ENCODE measurements at places on chromosomes 2 and 18. TPM values are rescaled to one million over a fixed set of nuclear protein-coding genes. Genes with fewer than 3 reads are reported as not detected.

Gene UGT1A10
- total RNA-seq: not detected

DNA sequence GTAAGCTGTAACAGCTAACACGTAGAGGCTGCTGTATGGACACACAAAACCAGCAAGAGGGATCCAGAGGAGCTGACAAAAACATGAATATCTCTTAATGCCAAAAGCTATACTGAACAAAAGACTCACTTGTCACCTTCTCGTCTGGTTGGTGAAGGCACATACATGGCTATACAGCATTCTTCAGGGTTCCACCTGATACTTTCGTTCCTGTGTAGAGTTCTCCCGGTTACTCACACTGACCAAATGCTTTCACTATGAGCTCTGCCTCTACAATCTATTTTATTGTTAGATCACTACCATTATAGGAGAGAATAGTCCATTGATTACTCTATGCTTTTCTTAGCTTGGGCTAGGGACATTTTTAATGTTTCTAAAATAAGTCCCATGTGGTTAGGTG lies 193.1 kb downstream of the HNMT start:
- DNase-seq: no peak

- no peak for DNase-seq
Measured at GRCh38 chr18:8994603-8995002, 107.9 kb upstream of the NDUFV2 start.

- no peak for DNase-seq
Measured at GRCh38 chr2:158730621-158731140, 64.4 kb upstream of the DAPL1 start.

GRCh38 chr18:38427234-38427633 lies 861.6 kb upstream of the CELF4 start:
- no peak for DNase-seq

DNA sequence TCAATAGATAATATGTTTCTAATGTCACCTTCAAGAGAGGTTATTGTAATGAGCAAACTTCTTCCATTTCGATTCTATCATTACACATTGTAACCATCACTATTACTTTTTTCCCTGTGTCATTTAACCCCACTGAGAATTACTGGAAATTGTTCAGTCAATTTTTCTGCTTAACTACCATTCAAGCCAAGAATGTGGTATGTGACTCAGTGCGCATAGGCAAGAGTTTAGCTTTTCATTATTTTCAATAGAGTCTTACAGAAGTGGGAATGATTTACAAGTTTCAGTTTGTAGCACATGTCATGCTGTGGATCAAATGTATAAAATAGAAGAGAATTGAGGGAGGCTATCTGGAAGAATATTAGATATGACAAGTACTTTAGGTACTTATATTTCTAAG lies 34.3 kb upstream of the PIEZO2 start:
- no peak for DNase-seq

- no peak for DNase-seq
Measured at GRCh38 chr18:71405169-71405809, 1116.4 kb downstream of the SOCS6 start.

Data from Right ventricle myocardium superior (tissue), 1 donor.